ENCODE measurements at places on chromosomes 7 and 10.

GRCh38 chr10:63573068-63573697 is 52.0 kb downstream of the REEP3 start:
- DNase-seq = no peak

DNA sequence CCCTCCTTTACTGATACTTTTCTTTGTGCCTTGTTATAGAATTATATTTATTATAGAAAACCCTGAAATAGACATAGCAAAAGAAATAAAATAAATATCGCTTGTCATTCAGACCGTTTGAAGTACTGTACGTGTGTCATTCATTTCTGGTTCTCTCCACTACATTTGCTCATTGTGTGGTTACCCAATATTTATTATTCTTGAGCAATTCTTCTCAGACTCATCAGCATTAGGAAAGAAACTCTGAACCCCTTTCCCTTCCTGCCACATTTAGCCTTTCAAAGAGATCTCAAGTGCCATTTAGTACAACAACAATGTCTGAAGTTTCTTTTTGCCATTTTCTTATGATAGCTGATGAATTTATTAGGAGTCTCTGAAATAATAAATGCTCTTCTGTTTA is 154.1 kb downstream of the KIAA1217 start:
- no peak for DNase-seq

DNA sequence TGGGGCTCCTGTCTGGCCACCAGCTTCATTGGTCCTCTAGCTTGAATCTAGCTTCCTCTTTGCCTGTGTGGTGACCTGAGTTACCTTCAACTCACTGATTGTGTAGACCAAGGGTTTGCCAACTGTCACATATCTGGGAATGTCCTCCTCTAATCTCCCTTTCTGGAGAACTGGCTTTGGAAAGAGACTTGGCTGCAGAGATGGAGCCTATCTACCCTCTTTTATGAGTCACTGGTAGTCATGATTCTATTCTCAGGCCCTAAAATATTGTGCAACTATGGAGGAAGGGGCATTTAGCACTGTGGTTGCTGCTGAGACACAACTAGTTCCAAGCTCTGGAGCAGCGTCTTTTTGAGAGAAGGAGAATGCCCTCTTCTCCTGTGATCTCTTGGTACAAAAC is 691.3 kb downstream of the KCNMA1 start:
- DNase-seq = no peak

DNA sequence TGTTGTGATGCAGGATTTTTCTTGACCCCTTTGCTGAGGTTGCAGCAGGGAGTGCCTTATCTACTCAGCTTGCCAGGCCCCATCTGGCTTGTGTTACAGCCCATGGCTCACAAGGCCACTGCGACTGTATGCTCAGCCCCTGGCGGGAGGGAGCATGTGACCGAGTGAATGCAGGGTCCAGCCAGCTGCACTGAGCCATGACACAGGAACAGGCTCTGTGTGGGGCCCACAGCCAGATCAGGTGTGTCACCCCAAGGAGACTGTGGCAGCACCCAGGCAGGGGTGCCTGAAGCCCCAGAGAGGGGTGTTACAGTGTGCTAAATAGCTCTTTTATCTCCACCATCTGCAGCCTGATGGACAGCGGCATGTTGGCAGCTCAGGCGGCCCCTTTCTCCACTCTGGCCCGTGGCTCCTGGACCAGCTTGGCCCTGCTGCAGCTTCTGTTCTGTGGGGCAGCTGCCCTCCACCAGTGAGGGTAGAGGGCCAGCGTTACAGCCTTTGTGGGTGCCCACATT is 2.6 kb upstream of the PCBD1 start:
- peak; percentile 67 for DNase-seq

GRCh38 chr7:86282014-86282682 is 361.6 kb upstream of the GRM3 start:
- DNase-seq = no peak

DNA sequence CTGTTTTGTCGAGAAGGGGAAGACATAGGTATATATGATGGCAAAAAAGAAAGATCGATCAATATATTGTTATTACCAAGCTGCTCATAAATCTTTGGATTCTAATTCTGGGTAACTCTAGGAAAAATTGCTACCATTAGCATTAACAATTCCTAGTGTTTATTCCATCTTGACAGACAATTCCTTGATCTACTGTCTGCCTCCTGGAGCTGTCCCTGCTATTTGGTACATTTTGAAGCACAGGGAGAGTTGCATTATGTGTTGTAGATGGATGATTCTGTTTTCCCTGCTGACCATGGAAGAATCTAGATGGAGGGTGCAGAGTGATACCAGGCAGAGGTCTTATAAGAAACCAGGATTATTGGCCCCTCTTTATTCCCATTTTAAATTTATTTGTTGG is 29.1 kb upstream of the SEM1 start:
- no peak for DNase-seq

DNA sequence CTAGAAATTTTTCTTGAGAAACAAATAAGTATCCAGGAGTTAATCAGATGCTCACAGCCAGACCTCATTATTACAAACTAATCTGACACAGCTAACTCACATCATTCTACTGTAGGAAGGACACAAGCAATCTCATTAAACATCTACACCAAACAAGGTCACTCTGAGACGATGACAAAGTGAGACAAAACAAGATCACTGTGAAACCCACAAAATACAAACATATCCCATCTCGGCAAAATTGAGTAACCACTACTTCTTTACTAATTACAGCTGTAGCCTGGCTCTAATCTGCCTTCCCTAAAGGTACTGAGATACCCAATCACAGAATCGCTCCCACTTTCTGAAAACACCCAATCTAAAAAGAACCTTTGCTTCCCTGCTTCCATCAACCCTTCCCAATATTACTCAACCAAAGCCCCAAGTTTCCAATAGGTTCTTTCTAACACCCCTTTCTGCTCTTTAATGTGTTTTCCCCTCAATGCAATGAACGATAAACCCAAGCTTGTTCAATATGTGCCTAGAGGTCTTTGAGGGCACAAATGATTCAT is 26.9 kb downstream of the CCDC6 start:
- DNase-seq = no peak

- peak; percentile 20 for DNase-seq
Measured at GRCh38 chr10:98380493-98381339, 34.3 kb downstream of the PYROXD2 start.

DNA sequence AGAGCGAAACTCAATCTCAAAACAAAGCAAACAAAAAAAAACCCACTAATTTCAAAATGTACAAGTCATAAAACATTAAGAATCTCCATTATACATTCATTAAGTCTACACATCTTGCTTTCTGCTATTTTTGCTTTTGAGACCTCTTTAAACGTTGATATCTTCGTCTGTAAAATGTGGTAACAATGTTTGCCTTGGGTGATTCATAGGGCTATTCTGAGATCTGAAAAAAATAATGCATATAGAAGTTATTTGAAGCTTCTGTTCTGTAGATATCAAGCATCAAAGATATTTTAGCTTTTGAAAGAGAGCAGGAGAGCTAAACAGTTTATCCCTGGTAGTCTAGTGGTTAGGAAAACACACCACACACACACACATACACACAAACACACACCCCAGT is 158.1 kb upstream of the PLXDC2 start:
- no peak for DNase-seq

DNA sequence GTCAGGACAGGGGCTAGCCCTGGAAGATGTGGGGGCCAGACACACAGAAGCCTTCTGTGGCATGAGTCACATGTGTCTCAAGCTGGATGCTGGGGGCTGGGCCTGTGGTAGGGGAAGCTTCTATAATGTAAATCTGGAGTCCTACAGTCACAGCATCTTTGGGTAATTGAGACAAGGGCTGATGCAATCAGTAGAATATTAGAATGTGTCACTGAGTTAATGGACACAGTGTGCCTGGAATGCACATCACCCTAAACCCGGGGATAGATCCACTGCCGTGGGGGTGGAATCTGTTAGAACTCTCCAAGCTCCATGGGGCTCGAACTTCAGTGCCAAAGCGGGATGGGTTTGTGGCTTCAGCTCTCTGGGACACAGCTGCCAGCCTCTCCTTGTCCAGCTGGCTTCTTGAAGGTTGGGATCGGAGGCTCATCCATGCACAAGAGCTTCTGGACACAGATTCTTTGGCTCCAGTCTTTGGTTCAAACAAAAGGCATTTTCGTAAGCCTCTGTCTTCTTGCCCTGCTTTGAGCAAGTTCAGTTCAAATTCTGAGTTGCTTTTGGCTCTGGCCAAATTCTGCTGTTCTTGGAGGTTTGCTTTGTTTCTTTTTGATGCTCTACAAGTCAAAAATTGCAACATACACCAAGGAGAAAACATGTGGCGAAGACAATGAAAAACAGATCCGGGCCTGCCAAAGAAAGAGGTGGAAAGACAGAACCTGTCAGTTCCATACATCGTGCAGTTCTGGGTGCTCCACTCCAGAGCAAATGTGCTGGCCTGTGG is 194.8 kb upstream of the ZNF32 start:
- DNase-seq = no peak
